Heart left ventricle (tissue), 16 donors: ENCODE measurements at places on chromosomes 12 and 14. TPM values are rescaled to one million over a fixed set of nuclear protein-coding genes. Genes with fewer than 3 reads are reported as not detected.
A peak's percentile ranks its signal among the peaks of the same experiment; 100 is the strongest.

LALBA gene
- not detected for total RNA-seq

- DNase-seq: no peak
- H3K27ac ChIP-seq: no peak overlapping the region
- no peaks in the 10 kb centered on the region for H3K36me3 ChIP-seq
- no peak overlapping the region for H3K4me3 ChIP-seq
These were observed 268.2 kb downstream of the PCNX1 start for GRCh38 chr14:71175491-71175890.

GRCh38 chr12:80937391-80938238, at the start of gene LIN7A:
Gene LIN7A, minus strand, starts transcription at chr12:80937934. Its CDS starts 212 bp downstream, at chr12:80937722.
- peak; percentile 76 for DNase-seq
- H3K36me3 ChIP-seq: no peaks in the 10 kb centered on the region
- no peaks in the 10 kb centered on the region for H3K27me3 ChIP-seq
- H3K4me1 ChIP-seq: no peaks in the 10 kb centered on the region
- H3K4me3 ChIP-seq: peak within 1 kb of the TSS; percentile 81

DNA sequence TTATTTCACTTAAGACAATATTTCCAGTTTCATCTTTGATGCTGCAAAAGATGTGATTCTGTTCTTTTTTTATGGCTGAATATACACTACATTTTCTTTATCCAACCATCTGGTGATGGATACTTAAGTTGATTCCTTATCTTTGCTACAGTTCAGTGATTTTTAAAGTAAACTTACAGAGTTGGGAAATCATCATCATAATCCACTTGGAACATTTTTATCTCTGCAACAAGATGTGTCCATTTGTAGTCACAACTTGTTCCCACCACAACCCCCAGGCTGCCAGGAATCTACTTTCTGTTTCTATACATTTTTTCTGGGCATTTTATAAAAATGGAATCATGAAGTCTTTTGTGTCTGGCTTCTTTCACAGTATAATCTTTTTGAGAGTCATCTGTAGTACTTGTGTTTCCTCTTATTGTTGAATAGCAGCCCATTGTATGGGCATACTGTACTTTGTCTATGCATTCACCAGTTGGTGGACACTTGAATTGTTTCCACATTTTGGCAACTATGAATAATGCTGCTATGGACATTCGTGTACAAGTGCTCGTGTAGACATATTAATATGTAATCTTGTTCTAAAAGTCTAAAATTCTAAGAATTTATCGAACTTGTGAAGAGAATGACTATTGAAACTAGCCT, 212.5 kb upstream of the DDHD1 start:
- H3K27me3 ChIP-seq: no peaks in the 10 kb centered on the region
- no peak overlapping the region for H3K27ac ChIP-seq
- DNase-seq: no peak
- H3K4me3 ChIP-seq: no peak overlapping the region

DNA sequence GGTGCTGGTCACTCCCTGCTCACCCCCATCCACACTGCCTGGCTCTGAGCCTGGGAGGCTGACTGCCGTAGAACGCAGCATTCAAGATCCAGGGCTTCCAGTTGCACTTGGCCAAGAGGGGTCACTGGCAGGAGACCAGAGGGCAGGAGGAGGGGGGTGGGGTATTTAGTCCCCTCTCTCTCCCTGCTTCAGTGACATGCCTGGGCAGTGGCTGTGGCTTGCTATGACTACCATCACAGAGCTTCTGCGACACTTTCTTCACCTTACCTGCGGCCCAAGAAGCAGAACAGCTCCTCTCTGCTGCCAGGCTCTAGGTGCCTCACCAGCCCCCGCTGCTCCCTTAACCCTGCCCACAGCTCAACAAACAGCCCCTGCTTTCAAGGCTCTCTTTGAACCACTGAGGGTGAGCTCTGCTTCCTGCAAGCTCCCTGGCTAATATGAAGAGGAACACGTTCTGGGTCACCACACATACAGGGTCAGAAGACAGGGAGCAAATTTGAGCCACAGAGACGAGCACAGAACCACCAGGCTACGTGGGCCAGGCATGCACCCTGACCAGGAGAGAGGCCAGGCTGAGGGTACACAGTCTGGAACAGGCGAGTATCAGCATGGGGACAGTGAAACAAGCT, 55.7 kb downstream of the ITPK1 start:
- H3K36me3 ChIP-seq: no peaks in the 10 kb centered on the region
- H3K4me1 ChIP-seq: peaks cover 56% of the 10 kb centered on the region
- no peaks in the 10 kb centered on the region for H3K27me3 ChIP-seq
- no peak overlapping the region for H3K4me3 ChIP-seq
- no peak for DNase-seq
- H3K27ac ChIP-seq: no peak overlapping the region
